Mesothelial cell of epicardium (in vitro differentiated cells): ENCODE measurements at places on chromosomes 5 and 9. TPM values are rescaled to one million over a fixed set of nuclear protein-coding genes. Genes with fewer than 3 reads are reported as not detected.

MEIKIN gene
- total RNA-seq: not detected in 3 replicates

CTSV gene
- total RNA-seq: 8.3 to 8.9 TPM (median 8.6 TPM) in 3 replicates

RAPGEF1 gene
- total RNA-seq: 49.3 to 59.1 TPM (median 50.4 TPM) in 3 replicates

ITK gene
- total RNA-seq: 0.09 TPM in 1 of 3 replicates, not detected in the others

MYORG gene
- 4.2 to 5.5 TPM (median 4.9 TPM) in 3 replicates for total RNA-seq

ABCA1 gene
- 35.3 to 39.9 TPM (median 37.3 TPM) in 3 replicates for total RNA-seq

PCDHA4 gene
- 18.8 to 20.9 TPM (median 19.8 TPM) in 3 replicates for total RNA-seq

FOXD4 gene
- 0.35 to 0.67 TPM (median 0.38 TPM) in 3 replicates for total RNA-seq

LRRC14B gene
- 0.22 to 0.27 TPM in 2 of 3 replicates, not detected in the other for total RNA-seq

UNC5A gene
- 0.11 TPM in 1 of 3 replicates, not detected in the others for total RNA-seq

GRM6 gene
- not detected in 3 replicates for total RNA-seq

SH3TC2 gene
- 5.2 to 6.8 TPM (median 5.6 TPM) in 3 replicates for total RNA-seq

PCDHGB3 gene
- total RNA-seq: 0.59 to 0.74 TPM (median 0.64 TPM) in 3 replicates

CSF2 gene
- not detected in 3 replicates for total RNA-seq

ACOT12 gene
- total RNA-seq: not detected in 3 replicates

CYSRT1 gene
- 1.5 to 1.9 TPM (median 1.7 TPM) in 3 replicates for total RNA-seq

ORM2 gene
- not detected in 3 replicates for total RNA-seq

OLFM1 gene
- total RNA-seq: 0.86 to 2.0 TPM (median 1.4 TPM) in 3 replicates

WDR36 gene
- total RNA-seq: 37.6 to 40.1 TPM (median 39.7 TPM) in 3 replicates

TGFBI gene
- total RNA-seq: 339 to 354 TPM (median 345 TPM) in 3 replicates

PTPRD gene
- total RNA-seq: 109 to 112 TPM (median 109 TPM) in 3 replicates

ADAMTSL2 gene
- total RNA-seq: 6.2 to 7.0 TPM (median 6.5 TPM) in 3 replicates

GKAP1 gene
- 7.6 to 9.6 TPM (median 8.6 TPM) in 3 replicates for total RNA-seq

SPINK5 gene
- 19.8 to 20.8 TPM (median 19.8 TPM) in 3 replicates for total RNA-seq

ADAM19 gene
- total RNA-seq: 17.1 to 19.7 TPM (median 19.7 TPM) in 3 replicates

DRD1 gene
- total RNA-seq: 0.34 to 0.54 TPM (median 0.40 TPM) in 3 replicates

BAAT gene
- total RNA-seq: 0.07 TPM in 2 of 3 replicates, not detected in the other

LCN2 gene
- total RNA-seq: not detected in 3 replicates

NNT gene
- 65.7 to 68.7 TPM (median 66.0 TPM) in 3 replicates for total RNA-seq

TEX48 gene
- not detected in 3 replicates for total RNA-seq

SHC3 gene
- total RNA-seq: 2.1 to 2.9 TPM (median 2.1 TPM) in 3 replicates
